ENCODE measurements at places on chromosomes 7 and 10. TPM values are rescaled to one million over a fixed set of nuclear protein-coding genes. Genes with fewer than 3 reads are reported as not detected.

Gene SYT15B
- 0.23 TPM for total RNA-seq

Gene CPEB3
- 2.4 TPM for total RNA-seq

Gene PAPOLB
- total RNA-seq = 0.08 TPM

Gene ZNF282
- total RNA-seq = 28.4 TPM

Gene KCNH2
- not detected for total RNA-seq

Gene EPO
- not detected for total RNA-seq

Gene OR2A42
- total RNA-seq = not detected

Gene AKR1B15
- not detected for total RNA-seq

Gene ZP3
- total RNA-seq = 4.0 TPM

Gene SFRP4
- total RNA-seq = not detected

Gene LZTS2
- total RNA-seq = 11.6 TPM

Gene HMX3
- total RNA-seq = not detected

Gene CYP26C1
- 0.11 TPM for total RNA-seq

Data from activated CD8-positive, alpha-beta T cell treated with anti-CD3 and anti-CD28 coated beads, Interleukin-2, amount 10 ng/mL, durations not matched to agents 7 days and 5 days (primary cell).